ENCODE measurements at places on chromosomes 5 and 9. TPM values are rescaled to one million over a fixed set of nuclear protein-coding genes. Genes with fewer than 3 reads are reported as not detected.

- no peak for DNase-seq
Measured at GRCh38 chr5:135747824-135748223, 86.6 kb upstream of the SLC25A48 start.

PDCD1LG2 gene
- not detected for total RNA-seq

DNA sequence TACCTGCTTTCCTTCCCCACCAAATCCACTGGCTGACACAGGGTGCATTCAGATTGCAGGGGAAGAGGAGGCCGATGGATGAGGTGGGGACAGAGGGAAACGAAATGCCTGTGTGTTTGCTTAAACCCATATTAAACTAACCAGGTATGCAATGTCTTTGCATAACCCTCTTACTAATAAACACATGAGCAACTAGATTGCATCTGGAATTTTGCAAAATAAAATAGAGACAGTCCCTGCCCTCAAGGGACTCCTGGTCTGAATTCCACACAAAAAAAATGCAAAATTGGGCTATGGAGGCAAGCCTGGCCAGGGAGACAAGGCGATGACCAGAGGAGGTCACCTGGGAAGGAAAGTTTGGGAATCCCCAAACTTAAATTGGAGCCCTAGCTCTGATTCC, 202.9 kb downstream of the ACTL7B start:
- DNase-seq, result no peak

DNA sequence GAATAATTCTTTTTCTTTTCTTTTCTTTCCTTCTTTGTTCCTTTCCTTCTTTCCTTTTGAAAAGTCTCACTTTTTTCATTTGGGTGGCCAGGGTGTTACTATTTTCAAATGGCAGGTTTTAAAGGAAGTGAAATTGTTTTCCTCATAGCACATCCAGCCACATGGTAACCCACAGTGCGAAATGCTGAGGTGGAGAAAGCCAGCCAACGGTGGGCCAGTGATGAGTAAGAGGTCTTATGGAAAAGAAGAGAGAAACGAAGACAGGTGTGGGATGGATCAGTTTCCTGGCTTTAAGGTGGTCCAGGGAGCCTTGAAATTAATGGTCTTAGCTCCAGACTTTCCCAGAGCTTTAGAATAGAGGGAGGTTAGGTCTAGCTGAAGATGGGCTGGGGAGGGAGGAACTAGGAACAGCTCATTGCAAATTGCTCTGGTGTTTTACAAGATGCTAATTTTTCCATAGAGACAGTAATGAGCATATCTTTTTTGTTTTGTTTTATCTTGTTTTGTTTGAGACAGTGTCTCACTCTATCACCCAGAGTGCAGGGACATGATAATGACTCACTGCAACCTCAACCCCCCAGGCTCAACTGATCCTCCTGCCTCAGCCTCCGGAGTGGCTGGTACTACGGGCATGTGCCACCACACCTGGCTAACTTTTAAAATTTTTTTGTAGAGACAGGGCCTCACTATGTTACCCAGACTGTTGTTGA, 17.8 kb downstream of the ITK start:
- DNase-seq, result no peak

- DNase-seq, result peak; percentile 87
Measured at GRCh38 chr9:37747271-37747753, 6.3 kb upstream of the TRMT10B start.

DNA sequence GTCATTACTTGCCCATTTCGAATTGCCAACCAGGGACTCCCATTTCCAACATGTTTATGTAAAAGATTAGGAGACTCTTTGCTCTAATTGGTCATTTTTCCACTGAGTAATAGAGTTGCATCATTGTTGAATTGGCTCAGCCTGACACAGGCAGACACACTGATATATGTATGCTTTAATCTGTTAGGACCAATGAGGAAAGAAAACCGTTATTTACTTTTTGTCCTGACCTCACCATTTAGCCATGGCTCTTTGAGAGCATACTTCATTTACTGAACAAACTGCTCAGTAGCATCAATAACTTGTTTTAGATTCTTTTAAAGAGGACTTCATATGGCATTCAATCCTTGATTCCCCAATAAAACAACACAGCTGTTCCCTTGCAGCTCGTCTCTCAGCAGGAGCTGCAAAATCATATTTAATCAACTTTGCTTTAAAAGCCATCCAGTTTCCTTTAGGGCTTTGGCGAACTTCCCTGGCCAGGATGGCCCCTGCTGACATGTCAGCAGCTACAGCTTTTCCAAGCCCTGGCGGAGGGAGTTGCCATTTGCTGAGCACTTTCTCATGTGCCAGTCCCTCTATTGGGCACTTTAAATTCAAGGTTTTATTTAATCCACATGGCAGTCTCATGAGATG, 251.5 kb upstream of the TNC start:
- DNase-seq, result no peak

SLC4A9 gene
- total RNA-seq, result not detected

DNA sequence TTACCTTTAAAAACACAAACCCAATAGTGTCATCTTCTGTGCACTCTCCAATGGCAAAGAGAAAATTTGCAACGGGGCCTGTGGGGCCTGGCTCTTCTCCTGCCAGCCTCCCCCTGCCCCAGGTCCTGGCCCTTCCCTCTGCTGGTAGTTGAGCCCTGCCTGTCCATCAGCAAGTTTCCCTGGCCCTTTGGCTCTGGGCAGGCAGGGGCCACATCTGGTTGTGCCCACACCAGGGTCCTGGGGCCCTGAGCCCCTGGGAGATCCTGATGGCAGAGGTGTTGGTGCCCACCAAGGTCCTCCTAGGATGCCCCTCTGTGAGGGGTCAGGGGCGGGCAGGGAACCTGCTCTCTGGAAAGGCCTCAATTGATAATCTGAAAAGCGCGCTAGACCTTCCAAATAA, 157.3 kb downstream of the DAB2IP start:
- no peak for DNase-seq

GRCh38 chr5:68766952-68767464, 326.8 kb upstream of the SLC30A5 start:
- no peak for DNase-seq

GRCh38 chr9:20379804-20380225, 242.5 kb downstream of the MLLT3 start:
- DNase-seq, result no peak

GRCh38 chr9:114289571-114290481, 33.1 kb upstream of the ORM1 start:
- DNase-seq, result no peak

GRCh38 chr5:175443514-175444059, 395 bp downstream of the DRD1 start:
- DNase-seq, result no peak

DNA sequence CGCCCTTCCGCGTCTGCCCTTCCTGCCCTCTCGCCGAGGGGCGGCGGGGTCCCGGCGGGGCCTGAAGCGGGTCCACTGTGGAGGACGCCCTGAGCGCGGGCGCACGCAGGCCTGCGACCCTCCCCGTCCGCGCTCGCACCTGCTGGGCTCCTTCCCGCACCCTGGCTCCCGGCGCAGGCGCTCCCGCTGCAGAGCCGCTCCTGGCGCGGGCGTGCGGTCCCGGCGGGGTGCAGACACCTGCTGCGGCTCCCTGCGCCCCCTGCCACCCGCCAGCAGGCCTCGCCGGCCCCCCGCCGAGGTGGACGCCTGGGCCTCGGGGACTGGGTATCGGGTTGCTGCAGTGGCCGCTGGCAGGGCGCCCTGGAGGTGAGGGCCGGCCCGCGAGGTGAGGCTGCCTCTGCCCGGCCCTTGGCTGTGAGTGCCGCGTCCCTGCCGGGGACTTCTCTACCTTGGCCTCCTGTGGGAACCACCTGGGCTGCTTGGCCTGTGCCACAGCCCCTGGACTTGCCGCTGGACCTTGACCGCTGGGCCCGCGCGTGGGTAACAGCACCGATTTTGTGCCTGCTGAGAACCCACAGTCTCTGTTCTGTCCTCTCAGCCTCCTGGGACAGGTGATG, 627 bp downstream of the ARRDC1 start:
- DNase-seq, result no peak

TTC23L gene
- not detected for total RNA-seq

PCDHA12 gene
- not detected for total RNA-seq

IL13 gene
- not detected for total RNA-seq

DNA sequence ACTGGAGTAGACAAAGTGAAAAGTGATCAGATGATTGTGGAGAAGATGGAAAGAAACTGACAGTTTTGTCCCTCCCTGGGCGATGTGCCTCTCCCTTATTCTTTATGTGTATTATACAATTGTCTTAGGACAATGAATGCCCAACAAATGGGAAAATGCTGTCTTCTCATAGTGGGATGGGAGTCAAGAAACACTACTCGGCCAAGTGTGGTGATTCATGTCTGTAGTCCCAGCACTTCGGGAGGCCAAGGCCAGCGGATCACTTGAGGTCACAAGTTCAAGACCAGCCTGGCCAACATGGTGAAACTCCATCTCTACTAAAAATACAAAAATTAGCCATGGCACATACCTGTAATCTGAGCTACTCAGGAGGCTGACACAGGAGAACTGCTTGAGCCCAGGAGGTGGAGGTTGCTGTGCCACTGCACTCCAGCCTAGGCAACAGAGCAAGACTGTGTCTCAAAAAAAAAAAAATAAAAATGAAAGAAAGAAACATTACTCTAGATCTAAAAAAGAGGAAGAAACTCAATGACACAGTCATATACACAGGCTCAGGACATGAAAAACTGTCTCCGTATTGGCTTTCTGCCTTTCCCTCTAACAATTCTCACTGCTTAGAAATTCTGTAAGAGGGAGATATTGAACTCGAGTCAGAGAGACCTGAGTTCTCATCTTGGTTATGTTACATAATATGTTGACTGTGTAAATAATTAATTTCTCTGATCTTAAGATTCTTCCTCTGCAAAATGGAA, 67.9 kb upstream of the TARS1 start:
- DNase-seq, result no peak

INSYN2B gene
- not detected for total RNA-seq

GRCh38 chr9:136143215-136144001, 24.7 kb upstream of the TMEM250 start:
- DNase-seq, result peak; percentile 69

DNA sequence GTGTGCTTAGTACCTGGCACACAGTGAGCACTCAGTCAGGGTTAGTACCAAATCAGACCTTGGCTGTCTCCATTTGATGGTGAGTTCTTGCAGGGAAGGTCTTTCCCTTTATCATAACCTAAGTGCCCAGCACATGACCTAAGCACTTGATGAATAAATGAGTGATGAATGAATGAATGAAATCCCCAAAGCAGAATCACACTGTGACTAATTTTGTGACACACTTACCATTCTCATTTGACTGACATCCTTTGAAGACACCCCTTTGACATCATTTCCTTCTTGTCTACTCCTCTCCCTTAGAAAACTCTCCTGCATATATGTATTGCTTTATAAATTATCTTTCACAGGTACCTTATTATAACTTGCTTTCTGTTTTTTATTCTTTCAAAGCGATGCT, 130.2 kb upstream of the ELL2 start:
- no peak for DNase-seq

DNA sequence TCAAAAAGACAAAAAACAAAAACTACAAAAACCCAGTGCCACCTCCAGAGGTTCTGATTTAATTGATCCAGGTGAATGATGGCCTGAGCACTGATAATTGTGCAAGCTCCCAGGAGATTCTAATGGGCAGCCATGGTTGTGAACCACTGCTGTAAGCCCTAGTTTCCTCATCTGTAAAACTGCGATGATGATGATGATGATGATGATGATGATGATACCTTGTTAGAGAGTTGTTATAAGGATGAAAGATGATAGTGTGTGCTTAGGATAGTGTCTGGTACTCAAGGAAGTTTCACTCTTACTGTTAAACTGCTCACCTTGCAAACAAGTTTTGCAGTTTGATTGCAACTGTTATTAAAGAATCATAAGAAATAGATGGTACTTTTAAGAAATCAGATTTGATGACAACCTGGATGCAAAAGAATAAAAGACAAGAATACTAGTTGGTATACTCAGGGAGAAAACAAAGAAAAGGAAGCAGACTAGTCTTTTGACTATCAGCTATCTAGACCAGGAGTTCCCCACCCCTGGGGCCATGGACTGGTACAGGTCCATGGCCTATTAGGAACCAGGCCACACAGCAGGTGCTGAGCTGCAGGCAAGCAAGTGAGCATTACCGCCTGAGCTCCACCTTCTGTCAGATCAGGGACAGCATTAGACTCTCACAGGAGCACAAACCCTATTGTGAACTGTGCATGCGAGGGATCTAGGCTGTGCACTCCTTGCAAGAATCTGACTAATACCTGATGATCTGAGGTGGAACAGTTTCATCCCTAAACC, 98.0 kb downstream of the OR2K2 start:
- no peak for DNase-seq

DNA sequence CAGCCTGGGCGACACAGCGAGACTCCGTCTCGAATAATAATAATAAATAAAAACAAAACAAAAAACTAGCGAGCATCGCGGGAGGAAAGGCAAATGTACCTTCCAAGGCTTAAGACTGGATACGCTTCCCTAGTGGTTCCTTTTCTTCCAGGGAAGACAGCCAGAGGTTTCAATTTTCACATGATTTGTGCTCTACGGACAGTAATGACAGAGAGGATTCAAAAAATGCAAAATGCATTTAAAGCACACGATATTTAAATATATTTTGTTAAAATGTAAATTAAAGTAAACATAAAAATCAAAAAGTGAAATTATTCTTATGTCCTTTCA, 4.3 kb upstream of the TRIM41 start:
- DNase-seq, result no peak

DNA sequence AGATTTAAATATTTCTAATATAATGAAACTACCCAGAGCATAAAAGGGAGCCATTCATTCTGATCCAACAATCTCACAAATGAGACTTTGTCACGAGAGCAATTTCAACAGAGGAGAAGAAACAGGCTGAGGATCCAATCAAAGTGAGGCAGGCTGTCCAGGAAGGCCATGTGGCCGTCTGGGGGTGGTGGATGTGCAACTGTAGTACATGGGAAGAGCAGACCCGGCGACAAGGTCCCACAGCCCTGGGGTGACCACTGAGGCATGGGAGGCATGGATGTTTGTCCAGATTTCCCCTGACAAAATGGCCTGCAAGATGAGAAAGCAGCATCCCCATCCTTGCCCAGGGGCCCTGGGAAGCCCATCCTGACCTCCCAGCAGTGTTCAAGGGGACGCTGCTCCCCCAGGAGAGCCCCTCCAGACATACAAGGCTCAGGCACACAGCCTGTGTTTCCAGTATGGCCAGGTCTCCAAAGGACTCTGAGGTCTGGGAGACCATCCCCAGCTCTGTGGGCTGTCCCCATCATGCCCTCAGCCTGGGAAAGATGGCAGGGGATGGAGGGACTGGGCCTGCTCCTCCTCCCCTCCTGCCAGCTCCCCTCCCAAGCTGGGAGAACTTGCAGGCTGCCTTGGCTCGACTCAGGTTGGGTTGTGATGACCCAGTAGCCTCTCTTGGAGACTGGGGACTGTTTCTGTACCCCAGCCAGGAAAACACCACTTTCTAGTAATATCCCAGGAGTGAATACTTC, 27.5 kb upstream of the FCN2 start:
- DNase-seq, result no peak
